ENCODE measurements at places on chromosomes 4 and X. TPM values are rescaled to one million over a fixed set of nuclear protein-coding genes. Genes with fewer than 3 reads are reported as not detected.

TBC1D19 gene
- total RNA-seq = 13.0 TPM

FMR1 gene
- total RNA-seq = 127 TPM

- no peaks in the 10 kb centered on the region for H3K27me3 ChIP-seq
- H3K36me3 ChIP-seq = no peaks in the 10 kb centered on the region
- no peak overlapping the region for H3K4me3 ChIP-seq
- DNase-seq = no peak
- no peak overlapping the region for H3K27ac ChIP-seq
- H3K4me1 ChIP-seq = no peaks in the 10 kb centered on the region
Observed at GRCh38 chr4:104017213-104017612, 297.4 kb upstream of the TACR3 start.

DNA sequence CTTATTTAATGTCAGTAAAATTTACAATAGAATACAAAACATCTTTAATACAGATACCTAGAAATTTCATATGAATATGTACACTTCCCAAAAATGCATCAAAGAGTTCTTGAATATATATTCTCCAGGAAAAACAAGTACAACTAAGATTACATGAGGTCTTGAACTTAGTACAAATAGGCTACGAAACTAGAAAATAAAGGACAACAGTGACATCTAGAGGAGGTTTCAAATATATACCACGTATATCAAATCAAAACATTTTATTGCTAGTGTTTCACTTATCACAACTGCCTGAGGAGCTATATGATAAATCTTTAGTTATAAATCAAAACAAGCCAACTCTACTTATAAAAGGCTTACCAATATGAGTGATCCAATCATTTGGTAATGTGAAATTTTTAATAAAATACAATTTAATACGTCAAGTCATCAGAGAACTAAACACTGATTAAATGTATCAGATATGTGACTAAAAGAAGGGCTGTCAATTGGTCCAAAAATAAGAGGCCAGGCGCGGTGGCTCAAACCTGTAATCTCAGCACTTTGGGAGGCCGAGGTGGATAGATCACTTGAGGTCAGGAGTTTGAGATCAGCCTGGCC, 36.6 kb downstream of the ANAPC10 start:
- peaks cover 3% of the 10 kb centered on the region for H3K36me3 ChIP-seq
- no peak overlapping the region for H3K27ac ChIP-seq
- H3K4me1 ChIP-seq = no peaks in the 10 kb centered on the region
- H3K27me3 ChIP-seq = no peaks in the 10 kb centered on the region

DNA sequence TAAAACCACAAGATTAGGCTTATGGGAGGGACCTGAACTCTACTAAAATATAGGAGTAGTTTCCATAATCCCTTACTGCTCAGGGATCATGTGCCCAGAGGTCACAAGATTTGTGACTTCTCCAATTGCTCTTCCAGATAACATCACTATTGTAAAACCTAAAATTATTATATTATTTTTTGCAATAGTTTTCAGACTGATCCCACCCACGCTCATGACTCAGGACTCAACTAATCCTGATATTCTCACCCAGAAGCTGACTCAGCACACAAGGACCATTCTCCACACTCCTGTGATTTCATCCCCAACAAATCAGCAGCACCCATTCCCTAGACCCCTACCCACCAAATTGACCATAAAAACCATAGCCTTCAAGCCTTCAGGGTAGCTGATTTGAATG, 24.0 kb upstream of the RPL34 start:
- no peak for DNase-seq
- no peaks in the 10 kb centered on the region for H3K27me3 ChIP-seq
- no peaks in the 10 kb centered on the region for H3K4me1 ChIP-seq
- H3K27ac ChIP-seq = no peak overlapping the region
- H3K4me3 ChIP-seq = no peak overlapping the region

DNA sequence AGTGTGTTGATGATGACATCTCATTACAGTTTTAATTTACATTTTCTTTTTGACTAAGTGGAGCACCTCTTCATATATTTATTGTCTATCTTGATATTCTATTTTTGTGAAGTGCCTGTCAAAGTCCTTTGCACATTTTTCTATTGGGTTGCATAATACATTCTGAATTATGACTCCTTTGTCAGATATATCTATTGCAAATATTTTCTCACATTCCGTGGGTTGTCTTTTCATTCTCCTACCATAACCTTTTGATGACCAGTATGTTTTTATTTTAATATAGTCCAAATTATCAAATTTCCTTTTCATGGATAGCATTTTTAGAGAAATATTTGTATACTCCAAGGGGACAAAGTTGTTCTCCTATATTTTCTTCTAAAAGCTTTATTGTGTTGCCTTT, 126.4 kb downstream of the PJA1 start:
- no peaks in the 10 kb centered on the region for H3K36me3 ChIP-seq
- H3K4me1 ChIP-seq = no peaks in the 10 kb centered on the region
- no peak overlapping the region for H3K27ac ChIP-seq
- H3K4me3 ChIP-seq = no peak overlapping the region

- no peak overlapping the region for H3K27ac ChIP-seq
- no peak for DNase-seq
- H3K36me3 ChIP-seq = no peaks in the 10 kb centered on the region
- H3K4me1 ChIP-seq = no peaks in the 10 kb centered on the region
- no peaks in the 10 kb centered on the region for H3K27me3 ChIP-seq
Observed at GRCh38 chr4:34767407-34767806, 1476.9 kb downstream of the ARAP2 start.

DNA sequence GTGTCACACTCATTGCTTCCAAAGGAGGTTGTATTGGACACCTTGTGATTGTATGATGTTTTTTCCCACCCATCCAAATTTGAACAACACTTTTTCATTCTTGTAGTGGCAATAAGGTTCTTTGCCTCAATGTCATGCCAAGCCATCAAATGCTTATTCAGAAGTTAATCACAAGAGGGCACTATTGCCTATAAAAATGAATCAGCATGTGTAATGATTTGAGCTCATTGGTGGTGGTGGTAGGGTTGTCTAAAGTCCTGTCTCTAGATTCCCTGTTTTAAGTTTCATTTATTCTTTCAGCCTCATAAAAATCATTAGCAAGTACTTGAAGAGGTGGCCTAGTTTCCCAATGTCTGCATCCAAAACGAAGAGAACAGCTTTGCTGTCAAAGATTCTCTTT, 37.0 kb downstream of the IRS4 start:
- no peaks in the 10 kb centered on the region for H3K36me3 ChIP-seq
- no peak for DNase-seq
- H3K27ac ChIP-seq = no peak overlapping the region
- H3K4me1 ChIP-seq = no peaks in the 10 kb centered on the region
- no peaks in the 10 kb centered on the region for H3K27me3 ChIP-seq
- no peak overlapping the region for H3K4me3 ChIP-seq

DNA sequence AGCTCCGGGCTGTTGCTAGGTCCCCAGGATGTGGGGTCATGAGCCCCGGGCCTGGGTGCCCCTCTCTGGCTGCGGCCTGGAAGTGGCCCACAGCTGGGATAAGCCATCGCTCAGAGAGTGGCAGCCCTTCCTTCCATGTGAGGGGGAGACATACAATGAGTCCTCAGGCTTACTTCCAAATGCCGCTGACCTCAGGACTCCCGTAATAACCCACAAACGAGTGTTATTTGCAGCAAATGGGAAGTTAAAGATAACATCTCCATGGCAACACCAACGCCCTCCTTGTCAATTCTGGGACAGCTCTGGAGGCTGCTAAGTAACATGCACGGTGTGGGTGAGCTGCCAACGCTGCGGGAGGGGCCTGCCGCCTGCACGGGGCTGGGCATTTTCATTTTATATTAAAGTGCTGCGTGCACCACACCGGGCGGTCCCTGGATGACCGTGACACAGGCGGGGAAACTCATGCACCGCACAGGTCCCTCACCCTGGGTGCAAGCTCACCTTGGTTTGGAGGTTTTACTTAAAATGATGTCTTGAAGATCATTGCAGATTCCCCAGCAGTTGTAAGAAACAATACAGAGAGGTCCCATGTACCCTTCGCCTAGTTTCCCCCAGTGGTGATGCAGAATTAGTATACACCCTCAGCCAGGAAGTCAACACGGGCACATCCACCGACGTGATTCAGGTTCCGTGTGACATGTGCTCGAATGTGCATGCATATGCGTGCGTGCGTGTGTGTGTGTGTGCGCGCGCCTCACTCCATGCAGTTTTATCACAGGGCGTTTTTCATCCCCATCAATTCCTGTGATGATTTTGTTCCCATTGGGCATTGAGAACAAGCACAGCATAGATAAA, 79.4 kb downstream of the ABLIM2 start:
- H3K4me1 ChIP-seq = no peaks in the 10 kb centered on the region
- no peak overlapping the region for H3K4me3 ChIP-seq
- no peaks in the 10 kb centered on the region for H3K36me3 ChIP-seq
- DNase-seq = no peak

DNA sequence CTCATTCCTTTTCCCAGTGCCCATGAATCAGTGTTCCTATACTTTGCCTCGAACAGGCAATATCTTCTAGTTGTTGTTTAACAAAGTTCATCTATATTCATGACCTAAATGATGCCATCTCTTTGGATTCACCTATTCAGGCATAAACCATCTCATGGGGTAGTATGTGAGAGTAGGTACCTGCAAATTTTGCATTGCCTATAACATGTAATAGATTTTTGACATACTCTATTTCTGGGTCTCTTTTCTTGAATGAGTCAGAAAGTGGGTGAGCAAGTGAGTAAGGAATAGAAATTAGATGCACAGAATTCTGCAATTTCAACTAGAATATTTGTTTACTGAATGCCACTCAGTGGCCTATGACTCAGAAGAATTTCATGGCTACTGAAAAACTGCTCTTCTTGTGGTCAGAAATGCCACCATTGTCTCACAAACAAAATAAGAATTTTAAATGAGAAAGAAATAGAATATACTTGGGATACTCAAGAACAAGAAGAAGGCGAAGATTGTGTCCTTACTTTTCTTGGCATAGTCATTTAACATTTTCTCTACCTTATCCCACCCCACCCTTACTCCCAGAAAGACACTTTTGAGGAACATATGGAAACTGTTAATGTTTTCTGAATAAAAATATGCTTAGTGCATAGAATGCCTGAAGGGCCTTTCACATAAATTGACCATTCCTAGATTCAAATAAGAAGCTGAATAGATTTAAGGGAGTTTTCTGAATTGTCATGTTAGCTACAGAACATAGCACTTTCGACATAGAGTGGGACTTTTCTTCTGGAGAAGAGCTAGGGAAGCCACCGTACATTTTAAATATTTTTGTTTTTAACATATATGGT, 86.8 kb downstream of the HHIP start:
- H3K36me3 ChIP-seq = no peaks in the 10 kb centered on the region
- no peak overlapping the region for H3K27ac ChIP-seq
- H3K4me3 ChIP-seq = no peak overlapping the region
- no peak for DNase-seq
- H3K4me1 ChIP-seq = no peaks in the 10 kb centered on the region
- no peaks in the 10 kb centered on the region for H3K27me3 ChIP-seq

DNA sequence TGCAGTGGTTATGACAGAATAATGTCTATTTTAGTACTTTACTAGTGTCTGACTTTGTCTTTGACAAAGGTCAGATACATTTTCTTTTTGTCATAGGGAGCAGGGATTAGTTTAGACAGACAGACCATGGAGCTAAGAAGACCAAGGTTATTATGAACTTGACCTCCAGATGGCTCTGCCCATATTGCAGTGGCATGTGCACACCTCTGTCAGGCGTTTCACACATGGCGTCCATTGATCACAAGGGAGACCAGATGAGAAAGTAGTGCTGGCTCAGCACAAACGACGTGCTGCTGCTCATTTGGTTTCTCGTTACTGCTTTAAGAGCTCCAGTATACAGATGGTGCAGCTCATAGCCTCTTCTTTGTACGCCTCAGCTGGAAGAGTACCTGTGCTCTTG, 56.3 kb upstream of the HPSE start:
- no peaks in the 10 kb centered on the region for H3K4me1 ChIP-seq
- no peak overlapping the region for H3K27ac ChIP-seq
- DNase-seq = no peak
- H3K36me3 ChIP-seq = no peaks in the 10 kb centered on the region
- no peak overlapping the region for H3K4me3 ChIP-seq
- H3K27me3 ChIP-seq = no peaks in the 10 kb centered on the region

DNA sequence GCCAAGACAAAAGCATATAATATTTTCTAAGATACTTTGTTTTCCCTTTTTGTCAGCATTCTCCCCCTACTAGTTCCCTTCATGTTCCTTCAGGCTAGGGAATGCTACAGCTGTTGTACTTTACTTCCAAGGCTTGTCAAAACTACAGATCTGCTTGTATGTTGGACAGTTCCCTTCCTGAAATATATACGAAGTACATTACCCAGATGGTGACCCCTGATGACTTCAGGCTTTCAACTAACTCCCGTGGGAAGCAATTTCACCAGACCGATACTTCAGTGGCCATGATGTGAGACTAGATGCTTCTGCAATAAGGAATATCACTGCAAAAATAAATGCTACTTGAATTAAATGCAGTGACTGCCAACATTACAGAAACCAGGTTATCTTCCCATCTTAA, 332.8 kb downstream of the SH2D1A start:
- H3K27me3 ChIP-seq = no peaks in the 10 kb centered on the region
- H3K4me3 ChIP-seq = no peak overlapping the region
- H3K36me3 ChIP-seq = no peaks in the 10 kb centered on the region
- DNase-seq = no peak
- no peaks in the 10 kb centered on the region for H3K4me1 ChIP-seq

DNA sequence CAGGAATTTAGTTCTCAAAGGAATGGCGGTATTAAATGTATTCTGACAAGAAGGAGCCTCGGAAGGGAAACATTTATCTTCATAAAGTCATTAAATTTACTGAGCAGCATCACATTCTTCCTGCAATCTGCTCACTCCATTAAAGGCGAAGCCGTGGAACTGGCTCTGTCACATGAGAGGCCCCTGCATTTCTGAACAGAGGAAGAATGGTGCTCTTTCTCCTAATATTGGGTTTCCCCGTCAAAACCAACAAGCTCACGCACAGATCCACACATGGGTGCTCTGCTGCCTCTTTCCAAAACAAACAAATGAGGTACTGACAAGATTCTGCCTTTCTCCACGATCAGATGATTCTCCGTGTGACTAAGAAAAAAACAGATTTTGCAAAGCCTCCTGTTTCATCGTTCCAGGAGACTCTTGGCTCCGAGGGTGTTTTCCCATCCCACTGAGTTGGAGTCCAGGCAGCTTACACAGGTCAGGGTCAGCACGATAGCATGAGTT, 191.2 kb downstream of the IDS start:
- DNase-seq = no peak
- H3K4me3 ChIP-seq = no peak overlapping the region
- H3K27ac ChIP-seq = no peak overlapping the region
- H3K36me3 ChIP-seq = no peaks in the 10 kb centered on the region
- H3K27me3 ChIP-seq = no peaks in the 10 kb centered on the region

TREX2 gene
- total RNA-seq = 3.1 TPM

GRCh38 chrX:19256986-19257385, 86.7 kb upstream of the PDHA1 start:
- no peak overlapping the region for H3K27ac ChIP-seq
- no peaks in the 10 kb centered on the region for H3K27me3 ChIP-seq
- H3K4me3 ChIP-seq = no peak overlapping the region

DNA sequence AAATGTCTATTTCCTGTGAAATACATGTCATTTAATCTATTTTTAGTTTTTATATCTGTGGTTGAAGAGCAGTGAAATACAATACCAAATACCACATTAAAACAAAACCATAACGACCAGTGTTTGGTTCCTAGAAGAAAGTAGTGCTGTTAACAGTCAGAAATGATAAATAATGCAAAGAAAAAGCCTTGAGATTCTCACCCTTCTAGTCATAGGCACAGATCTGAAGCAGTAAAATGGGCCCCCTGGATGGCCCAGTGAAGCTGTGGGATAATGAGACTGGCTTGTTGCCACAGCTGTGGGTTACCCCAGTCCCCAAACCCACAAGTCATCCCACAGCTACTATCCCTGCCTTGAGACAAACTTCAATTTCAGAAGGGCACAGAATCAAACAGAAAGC, 137.3 kb upstream of the RPL34 start:
- no peak overlapping the region for H3K27ac ChIP-seq
- H3K36me3 ChIP-seq = no peaks in the 10 kb centered on the region
- no peak overlapping the region for H3K4me3 ChIP-seq

CFP gene
- total RNA-seq = 9.0 TPM

ATP2B3 gene
- not detected for total RNA-seq

RRAGB gene
- total RNA-seq = 14.5 TPM

RGN gene
- total RNA-seq = not detected

Data from natural killer cell (primary cell).